ENCODE measurements at places on chromosomes 3 and 15.

DNA sequence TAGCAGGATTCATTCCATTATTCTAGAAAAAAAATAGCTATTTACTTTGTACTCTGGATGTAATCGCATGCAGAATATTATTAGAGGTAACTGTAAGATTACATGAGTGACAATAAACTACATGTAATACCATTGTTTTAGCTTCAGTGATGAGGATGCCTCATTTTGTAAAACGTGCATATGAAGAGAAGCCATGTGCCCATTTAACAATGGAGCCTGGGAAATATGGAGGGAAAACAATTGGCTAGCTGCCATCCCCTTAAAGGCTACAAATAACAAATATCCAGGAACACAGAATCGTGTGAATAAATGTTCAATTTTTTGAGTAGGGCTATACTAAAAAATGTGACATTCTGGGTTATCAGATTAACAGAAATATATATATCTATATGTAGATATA lies 151.1 kb downstream of the SAMMSON start:
- no peak for DNase-seq

DNA sequence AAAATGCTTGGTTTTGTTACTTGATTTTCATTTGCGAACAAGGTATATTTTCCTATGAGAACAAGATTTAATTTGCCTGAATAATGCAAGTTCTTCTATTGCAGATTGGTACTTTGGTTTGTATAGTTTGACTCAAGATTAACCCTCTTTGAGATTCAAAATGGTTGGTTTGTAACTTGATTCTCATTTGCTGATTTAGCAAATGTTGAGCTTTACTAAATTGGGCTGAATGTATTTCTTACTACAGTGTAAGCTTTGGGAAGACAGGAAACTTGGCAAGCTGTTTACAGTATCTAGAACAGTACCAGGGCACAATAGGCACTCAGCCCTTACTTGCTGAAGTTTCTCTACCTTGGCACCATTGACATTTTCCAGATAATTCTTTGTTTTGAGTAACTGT lies 3.7 kb upstream of the SYNPR start:
- DNase-seq, result no peak

- no peak for DNase-seq
These were observed 246.7 kb upstream of the KCNH8 start for GRCh38 chr3:18901571-18901970.

DNA sequence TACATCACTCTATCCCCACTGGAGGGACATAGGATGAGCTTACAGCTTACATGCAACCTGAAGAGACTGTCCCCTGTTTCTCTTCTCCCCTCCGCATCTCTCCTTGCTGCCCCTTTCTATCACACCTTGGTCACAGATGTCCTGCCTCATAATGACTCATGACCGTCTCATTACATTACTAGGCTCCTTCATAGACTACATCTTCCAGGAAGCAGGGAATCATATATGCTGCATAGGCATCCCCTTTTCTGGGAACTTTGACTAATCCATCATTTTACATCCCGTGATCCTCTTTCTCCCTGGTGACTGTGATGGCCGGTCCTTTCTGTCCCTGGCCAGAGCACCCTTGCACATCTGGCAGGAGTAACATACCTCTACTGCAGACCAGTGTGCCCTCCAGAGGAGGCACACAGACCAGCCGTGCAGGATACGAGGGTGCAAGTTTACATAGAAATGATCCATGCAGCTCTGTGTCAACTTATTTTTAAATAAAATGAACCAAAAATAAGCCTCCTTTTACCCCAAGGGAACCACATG lies 188.9 kb downstream of the CACNA2D3 start:
- no peak for DNase-seq

DNA sequence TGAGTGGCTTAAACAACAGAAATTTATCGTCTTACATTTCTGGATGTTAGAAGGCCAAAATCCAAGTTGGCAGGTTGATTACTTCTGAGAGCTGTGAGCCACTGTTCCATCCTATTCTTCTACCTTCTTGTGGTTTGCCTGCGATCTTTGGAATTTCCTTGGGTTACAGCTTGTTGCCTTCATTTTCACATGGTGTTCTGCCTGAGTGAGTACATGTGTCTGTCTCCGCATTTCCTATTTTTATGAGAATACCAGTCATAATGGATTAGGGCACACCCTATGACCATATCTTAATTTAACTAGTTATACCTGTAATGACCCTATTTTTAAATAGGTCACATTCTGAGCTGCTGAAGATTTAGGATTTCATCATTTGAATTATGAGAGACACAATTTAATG lies 294.3 kb downstream of the CNTN4 start:
- DNase-seq, result no peak

DNA sequence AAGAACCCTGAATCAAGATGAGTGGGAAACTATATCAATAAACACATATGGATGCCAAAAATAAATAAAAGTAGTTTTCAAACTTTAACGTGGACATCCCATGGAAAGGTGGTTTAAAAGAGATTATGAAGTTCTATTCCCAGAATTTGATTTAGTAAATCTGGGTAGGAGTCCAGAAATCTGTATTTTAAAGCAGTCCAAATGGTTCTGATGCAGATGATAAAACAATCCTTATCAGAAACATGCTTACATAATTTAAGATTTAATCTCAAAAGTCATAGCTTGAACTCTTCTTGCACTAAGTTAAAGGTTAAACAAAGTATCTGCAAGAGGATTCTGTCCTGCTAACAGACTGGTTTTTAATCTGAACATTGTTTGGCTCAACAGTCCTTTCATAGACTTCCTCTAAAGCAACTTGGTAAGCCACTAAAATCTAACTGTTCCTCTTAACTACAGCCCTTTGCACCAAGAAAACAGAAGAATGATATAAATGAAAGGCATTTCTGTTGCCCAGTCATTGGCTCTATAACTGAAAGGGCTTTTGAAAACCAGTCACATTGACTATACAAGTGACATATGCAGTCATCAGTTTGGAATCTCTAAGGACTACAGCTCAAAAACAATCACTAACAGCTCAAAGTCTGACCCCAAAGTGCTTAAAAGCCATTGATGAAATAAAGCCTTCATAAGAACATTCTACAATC lies 23.4 kb upstream of the MAP4 start:
- peak; percentile 62 for DNase-seq

DNA sequence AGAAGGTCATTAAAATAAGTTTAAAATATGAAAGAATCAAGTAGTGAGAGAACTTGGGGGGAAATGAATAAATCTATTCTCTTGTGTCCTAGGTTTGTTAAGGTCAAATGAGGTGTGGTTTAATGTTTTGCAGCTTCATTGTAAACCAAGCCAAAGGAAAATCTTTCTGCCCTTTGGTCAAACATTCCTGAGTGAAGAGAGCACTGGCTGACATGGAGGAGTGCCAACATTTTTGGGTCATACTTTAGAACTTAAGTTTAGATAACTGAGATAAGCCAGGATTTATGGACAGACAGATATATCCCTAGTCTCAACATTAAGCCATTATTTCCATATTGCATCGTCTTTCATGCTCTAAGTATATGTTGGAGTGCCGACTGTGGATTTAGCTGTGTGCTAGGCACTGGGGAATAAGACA lies 66.4 kb downstream of the PTPRG start:
- peak; percentile 30 for DNase-seq

DNA sequence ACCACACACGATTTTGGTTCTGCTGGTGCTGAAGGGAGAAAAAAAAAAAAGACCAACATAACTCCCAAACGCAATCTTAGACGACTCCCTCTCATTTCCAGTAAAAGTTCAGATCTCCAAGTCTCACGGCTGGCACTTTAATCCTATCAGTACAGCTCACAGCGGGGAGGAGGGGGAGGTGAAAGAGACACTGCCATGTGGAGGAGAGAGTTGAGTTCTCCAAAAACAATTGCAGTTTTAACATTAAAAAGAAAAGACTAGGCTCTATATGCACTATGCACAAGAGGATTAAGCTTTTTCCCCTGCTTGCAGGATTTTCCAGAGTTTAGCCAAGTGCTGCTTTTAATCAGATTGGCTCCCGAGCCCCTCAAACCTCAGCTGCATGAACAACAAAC lies 16.8 kb downstream of the BMF start:
- DNase-seq, result no peak

DNA sequence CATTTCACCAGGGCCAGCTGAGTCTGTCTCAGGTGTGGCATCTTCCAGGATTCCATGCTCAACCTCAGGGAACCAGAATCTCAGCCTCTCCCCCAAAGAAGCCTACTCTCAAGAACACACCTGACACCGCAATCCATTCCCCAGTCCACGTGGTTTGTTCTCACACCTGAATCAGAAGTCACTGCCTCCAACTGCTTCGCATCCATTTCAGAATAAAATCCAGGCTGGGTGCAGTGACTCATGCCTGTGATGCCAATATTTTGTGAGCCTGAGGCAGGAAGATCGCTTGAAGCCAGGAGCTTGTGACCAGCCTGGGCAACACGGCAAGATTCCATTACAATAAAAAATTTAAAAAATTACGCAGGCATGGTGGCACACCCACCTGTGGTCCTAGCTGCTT lies 212.2 kb downstream of the FOXP1 start:
- DNase-seq, result no peak

DNA sequence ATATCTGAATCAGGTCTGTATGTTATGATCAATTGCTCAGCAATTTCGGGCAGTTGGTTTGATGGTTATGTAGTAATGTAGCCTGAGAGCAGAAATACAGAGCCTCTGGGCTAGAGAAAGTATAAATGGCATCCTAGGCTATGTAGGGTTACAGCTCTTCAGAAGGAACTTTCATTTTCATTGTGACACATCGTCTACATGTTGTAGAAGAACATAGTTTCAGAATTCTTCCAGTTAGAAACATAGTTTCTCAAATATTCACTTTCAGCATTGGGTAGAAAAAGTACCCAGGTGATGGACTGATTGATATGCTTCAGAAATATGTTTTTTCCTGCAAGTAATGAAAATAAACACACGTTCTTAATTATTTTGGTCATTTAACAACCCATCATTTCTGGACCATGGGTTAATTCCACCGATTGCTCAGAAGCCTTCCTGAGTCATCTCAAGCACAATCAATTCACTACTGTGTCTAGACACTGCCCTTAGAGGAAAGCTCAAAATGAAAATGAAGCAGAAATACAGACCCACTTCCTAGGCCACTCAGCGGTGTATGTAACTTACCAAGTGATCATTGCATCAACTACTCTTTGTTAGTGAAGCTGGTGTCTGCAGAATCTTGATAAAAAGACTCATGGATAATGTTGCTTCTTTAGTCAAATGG lies 88.8 kb upstream of the TSEN2 start:
- no peak for DNase-seq

DNA sequence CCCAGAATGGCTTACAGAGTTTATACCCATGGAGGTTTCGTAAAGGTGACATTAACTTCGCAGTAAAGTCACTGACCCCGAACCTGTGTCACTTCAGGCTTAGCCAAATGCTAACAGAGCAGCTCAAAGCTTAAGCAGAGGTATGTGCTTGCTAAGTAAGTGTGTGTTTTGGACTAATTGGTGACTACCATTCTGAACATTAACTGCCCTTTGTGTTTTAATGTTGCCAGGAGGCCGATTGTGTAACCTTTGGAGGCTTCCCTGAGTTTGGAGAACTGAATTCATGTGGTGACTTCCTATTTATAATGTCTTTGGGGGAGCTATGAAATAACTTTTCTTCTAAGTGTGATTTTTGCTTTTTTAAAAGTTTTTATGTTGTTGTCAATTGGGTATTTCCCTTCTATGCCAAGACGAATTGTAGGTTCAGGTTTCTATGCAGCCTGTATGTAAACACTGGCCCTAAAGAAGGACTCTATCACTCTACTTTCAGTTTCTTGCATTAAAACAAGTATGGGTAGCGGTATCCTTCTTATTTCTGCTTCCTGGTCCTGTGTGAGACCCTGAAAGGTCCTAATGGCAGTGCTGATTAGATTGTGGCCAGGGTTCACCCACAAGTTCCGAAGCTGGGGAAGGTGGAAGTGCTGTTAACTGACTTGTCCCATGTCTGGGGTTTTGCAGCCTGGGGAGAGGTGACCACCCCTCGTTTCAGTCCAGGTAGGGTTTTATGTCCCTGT lies 86.3 kb downstream of the IGF1R start:
- DNase-seq, result no peak

GRCh38 chr3:9884555-9885165 lies 4.6 kb upstream of the CIDEC start:
- DNase-seq, result peak; percentile 60

- no peak for DNase-seq
These were observed 80.8 kb downstream of the HERC1 start for GRCh38 chr15:63752979-63753378.

DNA sequence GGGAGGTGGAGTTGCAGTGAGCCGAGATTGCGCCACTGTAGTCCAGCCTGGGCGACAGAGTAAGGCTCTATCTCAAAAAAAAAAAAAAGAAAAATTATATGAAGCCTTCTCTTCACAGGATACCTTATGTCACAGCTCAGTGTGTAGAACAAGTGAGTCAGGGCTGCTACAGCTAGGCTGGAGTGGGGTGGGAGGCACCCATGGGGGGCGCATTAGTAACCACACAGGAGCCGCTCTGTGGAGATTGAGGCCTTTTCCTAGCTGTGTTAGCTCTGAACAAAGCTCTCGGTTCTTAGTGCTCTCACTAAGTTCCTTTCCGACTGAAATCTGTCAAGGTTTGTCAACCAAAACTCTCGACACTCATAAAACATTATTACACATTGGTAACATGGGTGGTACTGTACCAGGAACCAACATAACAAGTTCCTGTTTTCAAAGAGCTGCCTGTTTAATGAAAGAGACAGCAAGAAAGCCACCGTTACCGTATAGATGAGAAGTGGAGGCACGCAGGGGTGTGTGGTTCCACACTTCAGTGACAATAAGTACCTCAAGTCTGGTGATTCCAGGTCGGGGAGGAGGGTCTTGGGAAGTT lies 4.5 kb downstream of the LRRC31 start:
- no peak for DNase-seq

GRCh38 chr3:112782491-112782890 lies 64.2 kb downstream of the CD200R1L start:
- DNase-seq, result no peak

- no peak for DNase-seq
These were observed 28.8 kb downstream of the XRN1 start for GRCh38 chr3:142418926-142419592.

- DNase-seq, result no peak
These were observed 18.3 kb upstream of the FAM240A start for GRCh38 chr3:46593979-46594378.

DNA sequence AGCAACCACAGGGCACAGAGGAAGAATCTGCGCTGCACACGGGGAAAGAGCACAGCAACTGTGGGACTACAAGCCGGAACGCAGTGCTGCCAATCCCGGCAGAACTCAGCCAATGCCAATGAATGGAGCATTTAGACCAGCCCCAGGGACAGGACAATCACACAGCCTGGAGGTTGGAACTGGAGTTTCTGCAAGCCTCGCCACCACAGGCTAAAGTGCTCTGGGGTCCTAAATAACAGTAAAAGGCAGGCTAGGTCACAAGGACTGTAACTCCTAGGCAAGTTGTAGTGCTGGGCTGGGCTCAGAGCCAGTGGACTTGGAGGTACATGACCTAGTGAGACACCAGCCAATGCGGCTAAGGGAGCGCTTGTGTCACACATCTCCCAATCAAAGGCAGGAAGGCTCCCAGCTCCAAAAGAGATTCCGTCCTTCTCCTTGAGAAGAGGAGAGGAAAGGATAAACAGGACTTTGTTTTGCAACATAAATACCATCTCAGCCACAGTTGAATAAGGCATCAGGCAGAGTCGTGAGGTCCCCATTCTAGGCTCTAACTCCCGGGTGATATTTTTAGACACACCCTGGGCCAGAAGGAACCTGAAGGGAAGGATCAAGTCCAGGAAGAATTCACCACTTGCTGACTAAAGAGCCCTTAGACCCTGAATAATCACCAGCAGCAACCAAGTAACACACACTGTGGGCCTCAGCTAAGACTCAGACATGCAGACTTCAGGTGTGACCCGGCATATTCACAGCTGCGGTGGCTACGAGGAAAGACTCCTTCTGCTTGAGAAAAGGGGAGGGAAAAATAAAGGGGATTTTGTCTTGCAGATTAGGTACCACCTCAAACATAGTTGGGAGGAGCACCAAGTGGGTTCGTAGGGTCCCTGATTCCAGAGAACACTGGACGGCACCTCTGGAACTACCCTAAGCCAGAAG lies 85.5 kb upstream of the XXYLT1 start:
- DNase-seq, result no peak
